ENCODE measurements at places on chromosomes 16 and 17.

DNA sequence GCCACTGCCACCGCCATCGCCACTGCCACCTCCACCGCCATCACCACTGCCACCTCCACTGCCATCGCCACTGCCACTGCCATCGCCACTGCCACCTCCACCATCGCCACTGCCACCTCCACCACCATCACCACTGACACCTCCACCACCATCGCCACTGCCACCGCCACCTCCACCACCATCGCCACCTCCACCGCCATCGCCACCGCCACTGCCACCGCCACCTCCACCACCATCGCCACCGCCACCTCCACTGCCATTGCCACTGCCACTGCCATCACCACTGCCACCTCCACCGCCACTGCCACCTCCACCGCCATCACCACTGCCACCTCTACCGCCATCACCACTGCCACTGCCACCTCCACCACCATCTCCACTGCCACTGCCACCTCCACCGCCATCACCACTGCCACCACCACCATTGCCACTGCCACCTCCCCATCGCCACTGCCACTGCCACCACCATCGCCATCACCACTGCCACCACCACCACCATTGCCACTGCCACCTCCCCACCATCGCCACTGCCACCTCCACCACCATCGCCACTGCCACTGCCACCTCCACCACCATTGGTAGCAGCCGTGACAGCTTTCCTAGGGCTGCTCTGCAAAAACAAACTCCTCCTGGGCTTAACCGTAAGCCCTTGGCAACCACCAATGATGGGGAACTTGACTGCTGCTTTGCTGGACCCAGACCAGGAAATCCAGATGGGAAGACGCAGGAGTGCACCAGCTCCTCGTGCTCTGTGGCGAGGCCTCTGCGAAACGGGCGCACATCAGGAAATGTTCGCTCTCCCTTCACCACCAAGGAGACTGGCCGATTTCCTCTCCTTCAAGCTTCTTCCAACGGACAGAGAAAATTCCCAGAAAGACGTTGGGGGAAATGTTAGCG, 147.2 kb downstream of the RBFOX3 start:
- DNase-seq = no peak

- DNase-seq = peak; percentile 48
Measured at GRCh38 chr17:43360376-43360738, 38.4 kb upstream of the ARL4D start.

GRCh38 chr16:77295896-77296295, 96.7 kb downstream of the SYCE1L start:
- no peak for DNase-seq

DNA sequence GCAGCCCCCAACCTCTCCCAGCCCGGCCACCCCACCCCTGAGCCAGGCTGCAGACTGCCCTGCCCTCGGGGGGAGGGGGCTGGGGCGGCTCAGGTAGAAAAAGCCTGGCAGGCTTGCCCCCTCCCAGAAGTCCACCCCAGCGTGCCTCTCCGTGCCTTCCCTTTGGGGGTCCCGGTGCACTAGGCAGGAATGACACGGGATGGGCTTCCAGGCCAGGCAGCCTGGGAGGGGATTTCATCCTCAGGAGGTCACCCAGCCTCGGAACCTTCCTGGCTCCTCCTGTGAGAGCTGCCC, 185.0 kb downstream of the NTN1 start:
- DNase-seq = no peak

- DNase-seq = no peak
Measured at GRCh38 chr16:57039148-57039812, 49.9 kb downstream of the NLRC5 start.
